ENCODE measurements at places on chromosomes 3 and 15.

DNA sequence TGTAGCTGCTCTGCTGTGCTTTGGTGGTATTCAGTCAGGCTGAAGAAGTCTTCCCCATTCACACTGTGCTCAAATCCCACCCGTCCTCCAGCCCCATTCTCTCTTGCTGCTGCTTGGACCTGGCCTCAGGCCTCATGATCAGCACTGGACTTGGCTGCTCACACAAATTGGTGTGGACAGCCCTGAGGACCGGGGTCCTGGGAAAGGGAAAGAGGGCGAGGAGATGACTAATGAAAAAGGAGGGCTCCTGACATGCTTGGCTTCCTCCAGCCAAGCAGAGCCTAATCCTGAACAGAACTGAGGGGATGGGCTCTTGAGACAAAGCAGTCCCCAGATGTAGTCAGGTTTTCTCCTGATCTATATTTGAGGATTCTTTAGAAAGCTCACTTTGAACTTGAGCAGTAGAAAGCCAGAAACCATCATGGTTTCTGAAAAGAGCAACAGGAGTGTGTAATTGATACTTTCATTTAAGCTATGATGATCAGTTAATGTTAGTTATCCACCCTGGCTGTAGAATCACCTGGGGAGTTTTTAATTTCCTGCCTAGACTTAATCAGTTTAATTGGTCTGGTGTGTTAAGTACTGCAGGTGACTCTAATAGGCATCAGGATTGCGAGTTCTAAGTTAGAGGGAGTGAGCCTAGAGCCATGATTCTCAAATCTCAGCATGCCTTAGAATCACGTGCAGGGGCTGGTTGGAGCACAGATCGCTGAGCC is 79.4 kb upstream of the THBS1 start:
- no peak for DNase-seq

DNA sequence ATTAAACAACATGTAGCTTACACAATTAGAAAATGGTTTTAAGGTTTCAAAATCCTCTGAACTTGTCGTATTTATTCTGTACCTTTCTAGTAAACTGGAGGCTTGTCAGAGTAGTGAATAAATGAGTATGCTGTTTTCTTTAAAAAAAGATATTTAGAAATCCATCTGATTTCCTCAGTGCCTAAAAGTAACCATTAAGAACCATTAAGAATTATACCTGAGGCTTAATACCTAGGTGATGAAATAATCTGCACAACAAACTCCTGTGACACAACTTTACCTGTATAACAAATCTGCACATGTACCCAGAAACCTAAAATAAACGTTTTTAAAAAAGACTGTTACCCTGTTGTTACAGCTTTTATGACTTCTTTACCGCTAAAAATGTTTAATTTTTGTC is 143.0 kb upstream of the SOX2 start:
- no peak for DNase-seq

GRCh38 chr3:194261581-194262063 is 89.5 kb downstream of the CPN2 start:
- DNase-seq: no peak

DNA sequence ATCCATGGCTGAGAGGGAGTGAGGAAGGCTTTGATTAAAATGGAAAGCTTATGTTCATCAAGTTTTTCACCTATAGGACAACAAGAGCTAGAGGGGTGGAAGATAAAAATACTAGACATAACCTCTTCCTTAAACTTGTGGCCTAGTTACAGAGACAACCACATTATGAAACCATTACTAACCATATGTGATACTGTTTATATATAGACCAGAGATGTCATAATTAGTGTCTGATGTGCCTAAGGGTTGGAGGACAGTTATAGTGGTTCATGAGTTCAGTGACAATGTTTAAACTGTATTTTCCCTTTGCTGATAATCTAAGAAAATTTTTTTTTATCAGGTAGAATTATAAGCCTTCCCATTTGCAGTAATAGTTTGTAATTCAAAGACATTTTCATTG is 23.7 kb downstream of the PHLDB2 start:
- DNase-seq: no peak

DNA sequence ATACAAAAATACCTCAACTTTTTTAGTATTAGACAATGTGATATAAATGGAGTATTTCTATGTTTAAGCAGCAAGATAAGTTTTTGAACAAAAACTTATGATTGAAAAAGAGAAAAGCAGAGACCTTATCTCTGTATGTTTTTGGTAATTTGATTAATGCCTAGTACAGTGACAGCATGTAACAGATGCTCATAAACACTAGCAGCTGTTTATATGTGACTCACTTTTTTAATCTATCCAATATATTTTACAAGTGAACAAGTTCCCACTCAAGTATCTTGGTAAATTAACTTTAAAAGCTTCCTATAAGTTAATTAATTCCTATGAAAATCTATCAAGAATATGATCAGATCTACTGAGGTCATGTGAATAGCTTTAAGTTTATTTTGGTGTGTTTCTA is 55.1 kb downstream of the NGLY1 start:
- no peak for DNase-seq

DNA sequence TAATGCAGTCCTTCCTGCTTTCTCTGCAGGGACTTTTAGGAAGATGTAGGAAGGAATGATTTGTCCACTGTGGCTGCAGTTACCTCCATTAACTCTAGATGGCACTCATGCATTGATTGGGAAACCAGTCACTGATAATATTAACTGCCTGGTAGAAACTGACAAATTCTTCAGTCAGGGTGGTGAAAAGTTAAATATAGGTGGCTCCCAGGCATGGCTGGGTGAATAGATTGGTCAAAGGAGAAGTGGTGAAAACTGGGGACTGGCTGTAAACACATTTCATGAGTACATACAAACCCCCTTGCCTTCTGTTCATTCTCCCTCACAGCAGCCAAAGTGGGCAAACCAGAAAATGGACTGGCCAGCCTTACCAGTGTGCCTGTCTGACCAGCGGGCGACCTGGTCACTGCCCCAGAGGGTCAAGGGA is 333.4 kb downstream of the THSD4 start:
- DNase-seq: no peak

- no peak for DNase-seq
These were observed 8.1 kb upstream of the PRSS50 start for GRCh38 chr3:46725621-46726314.

DNA sequence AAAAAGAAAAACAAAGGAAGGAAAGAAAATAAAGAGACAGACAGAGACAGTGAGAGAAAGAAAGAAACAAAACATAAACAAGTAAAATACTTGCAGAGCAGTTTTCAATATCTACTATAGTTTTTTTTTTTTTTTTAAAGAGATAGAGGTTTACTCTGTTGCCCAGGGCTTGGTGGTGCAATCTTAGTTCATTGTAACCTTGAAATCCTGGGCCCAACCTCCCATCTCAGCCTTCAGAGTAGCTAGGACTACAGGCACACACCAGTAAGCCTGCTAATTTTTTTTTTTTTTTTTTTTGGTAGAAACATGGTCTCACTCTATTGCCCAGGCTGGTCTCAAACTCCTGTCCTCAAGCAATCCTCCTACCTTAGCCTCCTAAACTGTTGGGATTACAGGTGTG is 23.1 kb downstream of the CLASP2 start:
- no peak for DNase-seq

- no peak for DNase-seq
These were observed 1.3 kb downstream of the DGKG start for GRCh38 chr3:186360779-186361178.

DNA sequence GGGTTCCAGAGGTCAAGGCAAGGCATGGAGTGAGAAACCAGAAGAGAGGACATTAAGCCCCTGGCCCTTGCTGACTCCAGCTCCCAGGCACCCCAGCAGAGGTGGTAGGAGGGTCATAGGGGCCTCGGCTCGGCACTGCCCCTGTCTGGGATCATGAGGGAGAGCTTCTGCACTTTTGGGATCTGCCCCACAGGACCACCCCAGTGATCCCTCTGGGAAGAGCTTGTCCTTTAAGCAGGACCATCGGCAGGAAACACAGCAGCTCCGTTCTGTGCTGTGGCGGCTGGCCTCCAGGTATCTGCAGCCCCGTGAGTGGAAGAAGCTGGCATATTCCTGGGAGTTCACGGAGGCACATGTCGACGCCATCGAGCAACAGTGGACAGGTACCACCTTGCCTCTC is 35.5 kb downstream of the ANKDD1A start:
- DNase-seq: no peak

GRCh38 chr3:71226565-71227269 is 356.8 kb downstream of the FOXP1 start:
- DNase-seq: peak; percentile 57

- DNase-seq: no peak
These were observed 14.1 kb downstream of the SLCO3A1 start for GRCh38 chr15:91867581-91868026.

GRCh38 chr3:52361898-52362297 is 45.8 kb downstream of the DNAH1 start:
- no peak for DNase-seq

DNA sequence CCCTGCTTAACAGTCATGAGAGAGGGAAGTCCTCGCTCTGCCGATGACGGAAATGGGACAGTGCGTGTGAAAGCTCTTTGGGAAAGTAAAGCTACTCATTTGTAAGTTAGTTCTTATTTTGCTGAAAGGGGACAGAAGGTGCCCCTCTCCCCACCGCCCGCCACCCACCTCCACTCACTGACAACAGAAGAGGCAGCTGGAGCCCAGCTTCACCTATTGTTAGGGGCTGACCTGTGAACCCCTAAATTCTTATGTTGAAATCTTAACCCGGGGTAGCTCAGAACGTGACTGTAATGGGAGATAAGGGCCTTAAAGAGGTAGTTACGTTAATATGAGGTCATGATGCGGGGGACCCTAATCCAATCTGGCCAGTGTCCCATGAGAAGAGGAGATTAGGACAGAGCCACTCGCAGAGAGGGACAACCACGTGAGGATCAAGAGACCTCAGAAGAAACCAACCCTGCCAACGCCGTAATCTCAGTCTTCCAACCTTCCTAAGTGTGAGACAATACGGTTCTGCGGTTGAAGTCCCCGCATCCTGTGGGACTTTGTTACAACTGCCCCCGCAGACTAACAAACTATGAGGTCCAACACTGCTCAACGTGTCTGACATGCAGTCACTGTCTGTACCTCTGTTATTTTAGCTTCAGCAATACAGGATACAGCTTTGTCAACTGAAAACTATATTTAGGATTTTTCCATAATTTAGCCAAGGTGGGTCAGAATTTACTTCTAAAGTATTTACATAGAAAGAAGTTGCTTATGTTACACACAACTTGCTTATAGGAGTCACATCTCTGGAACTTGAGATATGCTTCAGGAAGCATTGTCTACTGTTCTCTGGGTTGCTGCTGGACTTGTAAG is 51.7 kb downstream of the PCSK6 start:
- DNase-seq: no peak

DNA sequence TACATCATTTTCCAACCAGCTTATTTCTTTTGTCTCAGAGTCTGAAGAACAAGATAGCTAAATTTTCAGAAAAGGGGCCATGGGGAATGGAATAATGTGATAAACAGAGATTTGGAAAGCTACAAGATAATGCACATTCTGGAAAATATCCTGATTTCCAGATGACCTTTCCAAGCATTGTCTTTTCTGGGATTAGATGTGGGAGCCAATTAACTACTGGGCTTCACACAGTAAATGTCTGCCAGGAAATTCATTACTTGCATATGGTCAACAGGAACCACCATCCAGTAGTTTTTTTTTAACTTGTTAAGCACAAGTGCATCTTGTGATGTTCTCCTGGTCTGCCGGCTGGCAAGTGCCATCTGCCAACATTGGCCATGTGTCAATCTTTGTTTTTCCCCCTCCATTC is 131.1 kb upstream of the BFSP2 start:
- DNase-seq: no peak

DNA sequence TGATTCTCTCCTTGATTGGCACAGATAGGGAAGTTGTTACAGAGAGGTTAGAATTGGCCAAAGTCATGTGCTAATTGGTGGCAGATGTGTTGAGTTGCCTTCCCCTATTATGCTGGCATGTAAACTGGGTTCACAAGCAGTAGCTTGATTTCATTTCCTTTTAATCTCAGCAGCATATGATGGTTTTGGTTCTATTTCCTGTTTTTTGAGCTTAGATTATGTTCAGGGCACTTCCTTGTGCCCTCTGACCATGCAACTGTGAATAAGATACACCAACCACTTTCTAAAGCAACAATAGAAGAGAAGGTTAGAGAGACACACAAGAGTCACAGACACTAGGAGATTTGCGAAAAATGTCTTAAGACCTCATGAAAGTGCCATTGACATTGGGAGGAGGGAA is 16.5 kb downstream of the HPS3 start:
- no peak for DNase-seq

DNA sequence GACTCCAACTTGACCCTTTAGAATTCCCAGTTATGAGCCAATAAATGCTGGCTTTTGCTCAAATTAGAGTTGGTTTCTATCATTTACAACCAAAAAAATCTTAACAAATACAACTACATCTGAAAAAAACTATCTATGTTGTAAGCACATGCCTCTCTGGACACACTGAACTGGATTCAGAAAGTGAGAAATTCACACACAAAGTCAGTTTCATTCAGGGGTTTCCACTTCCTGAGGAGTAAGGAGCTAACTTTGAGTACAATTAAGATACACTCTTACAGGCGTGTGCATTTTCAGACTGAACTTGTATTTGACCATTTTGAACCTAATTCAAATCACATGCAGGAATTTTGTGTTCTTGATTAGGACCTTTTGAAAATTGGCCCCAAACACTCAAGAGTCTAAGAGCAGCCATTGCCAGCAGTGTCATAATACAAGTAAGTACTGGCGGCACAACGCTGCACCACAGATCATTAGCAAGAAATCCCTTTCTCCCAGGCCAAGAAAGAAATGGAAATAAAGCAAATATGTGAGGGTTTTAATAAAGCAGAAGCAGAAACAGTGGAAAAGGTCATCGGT is 31.2 kb downstream of the LINS1 start:
- DNase-seq: no peak

DNA sequence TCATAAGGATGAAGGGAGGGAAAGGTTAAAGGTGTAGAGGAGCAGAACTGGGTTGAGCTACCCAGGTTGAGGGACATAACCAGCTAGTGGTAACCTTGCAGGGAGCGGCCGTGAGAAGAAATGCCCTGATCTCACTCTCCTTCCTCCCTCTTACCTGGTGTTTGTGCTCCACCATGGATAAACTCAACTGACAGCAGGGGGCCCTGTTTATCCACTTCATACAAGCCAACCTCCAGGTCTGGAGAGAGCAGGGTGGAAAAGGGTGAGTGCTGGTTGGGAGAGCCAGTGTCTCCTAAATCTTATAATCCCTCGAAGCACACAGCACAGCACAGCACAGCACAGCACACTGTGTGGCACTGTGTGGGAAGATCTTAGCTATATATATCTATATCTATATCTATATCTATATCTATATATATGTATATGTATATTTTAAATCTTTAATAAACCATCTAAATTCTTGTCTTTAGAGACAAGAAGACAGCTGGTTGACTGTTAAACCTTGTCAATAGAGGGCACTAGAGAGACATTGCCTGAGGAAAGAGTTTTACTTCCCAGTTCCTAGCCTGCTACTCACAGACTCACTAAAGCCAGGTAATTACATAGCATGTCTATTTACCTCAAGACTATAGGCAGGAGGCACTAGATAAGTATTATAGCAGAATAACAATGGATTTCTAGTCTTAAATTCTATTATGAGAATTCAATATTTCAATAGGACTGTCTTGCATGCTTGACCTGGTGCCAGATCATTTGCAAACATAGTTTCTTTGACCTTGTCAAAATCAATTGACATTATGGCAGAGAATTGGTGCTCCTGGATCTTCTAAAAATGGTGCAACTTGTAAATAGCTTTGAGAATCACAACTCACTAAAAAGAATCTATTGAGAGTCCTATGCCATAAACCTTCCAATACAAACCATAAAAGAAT is 21.7 kb upstream of the FMN1 start:
- no peak for DNase-seq

- no peak for DNase-seq
These were observed 172.0 kb upstream of the LRIG1 start for GRCh38 chr3:66672830-66673229.
